Tibial artery (tissue), 4 donors: ENCODE measurements at places on chromosomes 5 and 9.

DNA sequence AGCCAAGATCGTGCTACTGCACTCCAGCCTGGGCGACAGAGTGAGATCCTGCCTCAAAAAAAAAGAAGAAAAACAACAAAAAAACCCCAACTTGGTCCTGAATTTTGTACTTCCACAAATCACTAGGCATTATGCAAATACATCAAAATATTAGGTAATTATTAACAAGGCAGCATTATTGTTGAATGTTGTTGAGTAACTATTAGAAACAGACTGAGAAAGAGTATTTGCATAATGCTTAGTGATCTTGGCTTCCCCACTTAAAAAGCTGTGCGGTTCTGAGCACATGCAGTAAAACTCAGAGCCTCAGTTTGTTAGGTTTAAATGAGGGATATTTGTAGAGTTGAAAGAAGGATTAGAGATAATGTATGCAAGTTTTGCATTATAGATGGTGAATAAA, 64.2 kb downstream of the SCAMP1 start:
- no peak overlapping the region for H3K27ac ChIP-seq
- peaks cover 9% of the 10 kb centered on the region for H3K4me1 ChIP-seq
- DNase-seq, result no peak
- peaks cover 15% of the 10 kb centered on the region for H3K36me3 ChIP-seq
- H3K4me3 ChIP-seq, result no peak overlapping the region

DNA sequence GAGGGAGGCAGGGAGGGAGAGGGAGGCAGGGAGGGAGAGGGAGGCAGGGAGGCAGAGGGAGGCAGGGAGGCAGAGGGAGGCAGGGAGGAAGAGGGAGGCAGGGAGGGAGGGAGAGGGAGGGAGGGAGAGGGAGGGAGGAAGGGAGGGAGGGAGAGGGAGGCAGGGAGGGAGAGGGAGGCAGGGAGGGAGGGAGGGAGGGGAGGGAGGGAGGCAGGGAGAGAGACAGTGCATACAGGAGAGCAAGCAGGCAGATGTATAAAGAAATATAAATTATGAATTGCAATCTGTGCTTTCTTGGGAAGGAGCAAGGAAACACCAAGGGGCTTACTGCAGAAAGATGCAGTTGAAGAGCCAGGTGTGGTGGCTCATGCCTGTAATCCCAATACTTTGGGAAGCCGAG, 147.2 kb upstream of the PANK3 start:
- H3K4me3 ChIP-seq, result no peak overlapping the region
- no peak overlapping the region for H3K27ac ChIP-seq
- H3K4me1 ChIP-seq, result no peaks in the 10 kb centered on the region
- no peak for DNase-seq
- H3K36me3 ChIP-seq, result peaks cover 3% of the 10 kb centered on the region
- no peaks in the 10 kb centered on the region for H3K27me3 ChIP-seq

- H3K27me3 ChIP-seq, result peaks cover 2% of the 10 kb centered on the region
- H3K4me3 ChIP-seq, result no peak overlapping the region
- H3K4me1 ChIP-seq, result no peaks in the 10 kb centered on the region
- no peaks in the 10 kb centered on the region for H3K36me3 ChIP-seq
- H3K27ac ChIP-seq, result no peak overlapping the region
- no peak for DNase-seq
Measured at GRCh38 chr9:114143234-114143633, 12.1 kb upstream of the COL27A1 start.

DNA sequence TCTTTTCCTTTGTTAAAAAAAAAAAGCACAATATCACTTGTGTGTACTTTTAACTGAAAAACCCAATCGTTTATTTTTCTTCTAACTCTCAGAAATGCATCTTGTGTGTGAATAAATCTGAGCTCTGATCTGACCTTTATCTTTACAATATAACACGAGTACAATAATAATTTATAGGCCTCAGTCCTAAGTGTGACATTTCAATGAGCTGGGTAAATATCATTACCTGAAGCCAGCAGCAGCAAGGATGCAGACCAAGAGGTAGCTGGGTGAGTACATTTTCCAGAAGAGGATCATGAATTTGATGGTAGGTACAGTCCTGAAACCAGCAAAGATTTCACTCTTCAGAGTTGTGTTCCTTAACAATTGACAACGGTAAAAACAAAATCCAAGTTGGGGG, 264.0 kb upstream of the KIF2A start:
- no peaks in the 10 kb centered on the region for H3K27me3 ChIP-seq
- H3K36me3 ChIP-seq, result no peaks in the 10 kb centered on the region
- no peaks in the 10 kb centered on the region for H3K4me1 ChIP-seq
- no peak for DNase-seq
- H3K27ac ChIP-seq, result no peak overlapping the region
